ENCODE measurements at places on chromosomes 7 and 10.

GRCh38 chr10:4770801-4771553 lies 55.0 kb upstream of the AKR1E2 start:
- DNase-seq, result peak; percentile 99

DNA sequence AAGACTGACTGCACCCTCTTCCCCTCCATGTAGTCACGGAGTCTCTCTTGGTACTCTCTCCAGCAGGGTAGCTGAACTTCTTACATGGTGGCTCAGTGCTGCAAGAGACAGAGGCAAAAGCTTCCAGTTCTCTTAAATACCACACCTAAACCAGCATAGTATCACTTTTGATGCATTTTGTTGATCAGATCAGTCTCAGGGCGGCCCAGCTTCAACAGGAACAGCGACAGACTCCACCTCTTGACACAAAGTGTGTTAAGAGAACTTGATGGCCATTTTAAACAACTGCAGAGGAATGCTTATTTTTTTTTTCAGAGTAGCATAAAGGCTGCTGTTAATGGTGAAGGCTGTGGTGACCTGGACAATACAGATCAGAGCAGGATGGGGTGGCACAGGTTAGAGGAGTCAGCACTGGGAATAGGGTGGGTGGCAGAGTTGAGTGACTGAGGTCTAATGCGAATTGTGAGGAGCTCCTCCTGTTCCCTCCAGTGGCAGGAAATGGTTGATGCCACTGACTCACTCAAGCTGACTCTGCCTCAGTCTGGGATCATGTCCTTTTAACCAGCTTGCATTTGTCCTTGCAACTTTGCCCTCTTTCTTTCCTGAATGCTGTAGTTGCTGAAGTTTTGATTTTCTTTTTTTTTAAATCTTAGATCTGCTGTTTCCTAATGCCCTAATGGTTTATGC lies 17.3 kb downstream of the MGAM start:
- peak; percentile 24 for DNase-seq

GRCh38 chr7:47085491-47086275 lies 496.2 kb downstream of the TNS3 start:
- DNase-seq, result no peak

DNA sequence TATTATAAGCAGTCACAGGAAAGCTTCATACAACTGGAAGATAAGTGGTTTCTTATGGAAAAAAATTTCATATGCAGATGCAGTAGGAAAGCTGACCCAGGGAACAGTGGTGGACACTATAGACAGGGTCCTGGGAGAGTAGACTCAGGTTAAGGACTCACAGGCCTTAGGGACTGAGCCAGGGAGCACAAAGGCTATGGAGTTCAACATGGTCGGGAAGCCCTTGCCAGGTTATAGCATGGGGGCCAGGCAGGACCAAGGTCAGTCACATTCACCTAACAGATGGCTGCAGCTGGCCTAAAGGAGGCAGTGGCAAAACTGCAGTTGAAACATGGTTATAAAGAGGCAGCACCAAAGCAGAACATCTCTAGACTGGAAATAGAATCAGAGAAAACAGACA lies 54.9 kb upstream of the UNC5B start:
- no peak for DNase-seq

- no peak for DNase-seq
These were observed 21.0 kb downstream of the OPTN start for GRCh38 chr10:13120786-13121499.

- DNase-seq, result no peak
These were observed at the start of gene ABLIM1 for GRCh38 chr10:114658175-114658574. TSS of gene ABLIM1 (minus strand) at chr10:114658275. CDS start at chr10:114658200, 75 bp downstream.

DNA sequence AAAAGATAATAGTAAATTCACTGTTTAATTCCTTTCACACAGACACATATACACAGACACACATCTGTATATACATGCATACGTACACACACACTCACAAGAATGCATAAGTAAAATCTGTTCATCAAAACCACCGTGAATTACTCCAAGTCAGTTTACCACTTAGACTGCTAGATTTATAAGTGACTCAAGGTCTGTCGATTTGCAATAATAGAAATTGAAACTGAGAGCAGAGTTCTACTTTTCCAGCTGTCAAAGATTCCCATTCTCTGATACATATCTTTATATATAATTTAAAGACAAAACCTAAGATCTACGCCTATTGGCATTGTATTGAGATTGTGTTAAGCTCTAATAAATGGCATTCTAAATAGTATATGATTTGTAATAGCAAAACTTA lies 9.9 kb upstream of the HGF start:
- no peak for DNase-seq

DNA sequence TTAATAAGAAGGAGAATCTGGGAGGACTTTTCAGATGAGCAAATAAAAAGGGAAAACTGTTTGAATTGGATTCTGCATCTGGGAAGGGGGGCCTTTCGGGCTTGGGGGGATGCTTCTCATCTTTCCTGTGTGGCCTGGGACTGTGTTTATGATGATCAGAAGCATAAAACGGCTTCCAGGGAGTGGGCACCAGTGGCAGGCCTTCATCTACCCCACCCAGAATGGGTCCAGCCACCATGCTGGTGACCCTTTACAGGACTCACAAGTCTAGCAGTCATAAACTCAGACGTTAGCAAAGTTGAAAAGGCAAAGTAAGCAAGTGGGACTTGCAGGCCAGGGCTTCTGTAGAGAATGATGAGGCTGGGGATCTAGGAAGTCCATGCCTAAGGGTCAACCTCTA lies 198.3 kb upstream of the ZMIZ1 start:
- DNase-seq, result no peak

GRCh38 chr7:104150470-104150869 lies 57.3 kb downstream of the ORC5 start:
- DNase-seq, result no peak

DNA sequence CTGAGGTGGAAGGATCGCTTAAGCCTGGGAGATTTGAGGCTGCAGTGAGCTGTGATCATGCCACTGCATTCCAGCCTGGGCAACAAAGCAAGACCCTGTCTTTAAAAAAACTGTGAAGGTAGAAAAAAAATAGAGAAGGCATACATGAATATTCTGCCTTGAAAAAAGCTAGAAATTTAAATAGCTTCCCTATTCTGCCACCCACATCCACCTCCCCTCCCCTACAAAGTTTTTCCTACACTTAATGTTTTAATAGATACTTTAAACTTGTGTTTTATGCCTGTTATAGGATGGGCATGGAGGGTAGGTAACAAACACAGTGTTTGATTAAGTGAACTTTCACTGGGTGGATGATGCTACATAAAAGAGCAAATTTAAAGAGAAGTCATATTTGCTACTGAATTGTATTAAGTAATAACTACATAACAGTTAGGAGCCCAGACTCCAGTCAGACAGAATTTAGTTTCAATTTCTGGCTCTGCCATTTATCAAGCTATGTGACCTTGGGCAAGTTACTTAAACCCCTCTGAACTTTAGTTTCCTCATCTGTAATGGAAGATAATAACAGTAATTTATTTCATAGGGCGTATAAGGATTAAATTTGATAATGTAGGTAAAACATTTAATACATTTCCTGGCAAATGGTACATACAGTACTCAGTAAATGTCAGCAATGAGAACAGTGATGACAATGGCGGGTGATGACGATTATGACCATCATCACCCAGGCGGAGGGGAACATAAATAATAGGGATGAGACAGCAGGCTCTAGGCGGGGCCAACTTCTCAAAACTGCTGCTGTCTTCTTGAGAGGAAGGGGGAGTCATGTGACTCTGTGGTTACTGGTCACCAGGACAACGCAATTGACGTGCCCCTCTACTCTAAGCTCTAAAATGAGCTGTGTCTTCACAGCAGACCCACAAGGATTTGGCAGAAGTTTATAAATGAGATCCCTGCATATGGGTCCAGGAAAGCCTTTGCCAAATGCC lies 15.8 kb downstream of the DNMBP start:
- DNase-seq, result no peak

DNA sequence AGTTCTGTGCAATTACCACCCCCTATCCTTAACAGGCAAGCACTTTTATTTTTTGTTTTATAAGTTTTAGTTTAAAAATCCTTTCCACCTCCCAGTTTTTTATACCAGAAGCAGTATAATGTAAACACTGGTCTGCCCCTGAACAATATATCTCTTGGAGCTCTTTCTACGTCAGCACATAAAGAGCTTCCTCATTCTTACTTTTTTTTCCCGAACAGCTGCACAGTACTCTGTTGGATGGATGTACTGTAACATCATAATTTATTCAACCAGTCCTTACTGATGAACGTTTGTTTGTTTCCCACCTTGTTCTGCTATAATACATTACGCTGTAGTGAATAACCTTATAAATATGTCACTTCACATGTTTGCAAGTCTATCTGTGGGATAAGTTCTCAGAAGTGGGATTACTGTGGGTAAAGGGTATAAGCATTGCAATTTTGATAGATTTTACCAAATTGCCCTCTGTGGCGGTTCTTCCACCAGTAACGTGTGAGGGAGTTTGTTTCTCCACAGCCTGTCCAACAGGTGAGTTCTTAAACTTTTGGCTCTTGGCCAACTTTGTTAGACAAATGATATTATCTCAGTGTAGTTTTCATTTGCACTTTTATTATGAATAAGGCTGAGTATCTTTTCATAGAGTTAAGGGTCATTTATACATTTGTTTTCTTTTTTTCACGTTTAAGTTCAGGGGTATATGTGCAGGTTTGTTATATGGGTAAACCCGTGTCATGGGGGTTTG lies 32.8 kb downstream of the ADRA2A start:
- DNase-seq, result no peak

DNA sequence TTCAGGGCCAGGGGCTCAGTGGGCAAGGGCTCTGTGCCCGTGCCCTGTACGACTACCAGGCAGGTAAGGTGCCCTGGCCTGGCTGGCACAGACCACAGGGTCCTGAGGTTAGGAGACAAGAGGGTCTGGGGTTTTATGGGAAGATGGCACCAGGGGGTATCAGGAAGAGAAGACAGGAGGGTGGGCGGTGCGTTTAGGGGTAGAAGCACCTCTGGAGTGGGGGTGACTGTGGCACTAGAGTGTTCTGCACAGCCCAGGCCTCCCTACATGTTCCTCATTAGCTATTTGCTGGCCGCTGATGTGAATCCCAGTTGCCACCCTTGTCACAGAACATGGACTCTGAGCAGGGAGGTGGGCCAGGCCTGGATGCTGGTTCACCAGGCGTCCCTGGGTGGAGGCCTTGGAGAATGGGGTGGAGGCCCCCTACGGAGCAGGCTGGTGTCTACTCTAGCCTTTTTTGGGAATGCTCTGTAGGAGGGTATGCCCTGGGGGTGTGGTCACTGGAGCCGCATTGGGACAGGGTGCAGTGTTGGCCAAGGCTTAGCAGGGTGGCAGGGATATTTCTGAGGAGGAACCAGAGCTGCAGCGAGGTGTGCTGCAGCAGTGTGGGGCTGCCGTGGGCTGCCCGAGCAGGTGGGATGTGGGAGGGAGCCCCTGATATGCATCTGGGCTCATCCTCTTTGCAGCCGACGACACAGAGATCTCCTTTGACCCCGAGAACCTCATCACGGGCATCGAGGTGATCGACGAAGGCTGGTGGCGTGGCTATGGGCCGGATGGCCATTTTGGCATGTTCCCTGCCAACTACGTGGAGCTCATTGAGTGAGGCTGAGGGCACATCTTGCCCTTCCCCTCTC lies 5.0 kb downstream of the PGAM2 start:
- no peak for DNase-seq

DNA sequence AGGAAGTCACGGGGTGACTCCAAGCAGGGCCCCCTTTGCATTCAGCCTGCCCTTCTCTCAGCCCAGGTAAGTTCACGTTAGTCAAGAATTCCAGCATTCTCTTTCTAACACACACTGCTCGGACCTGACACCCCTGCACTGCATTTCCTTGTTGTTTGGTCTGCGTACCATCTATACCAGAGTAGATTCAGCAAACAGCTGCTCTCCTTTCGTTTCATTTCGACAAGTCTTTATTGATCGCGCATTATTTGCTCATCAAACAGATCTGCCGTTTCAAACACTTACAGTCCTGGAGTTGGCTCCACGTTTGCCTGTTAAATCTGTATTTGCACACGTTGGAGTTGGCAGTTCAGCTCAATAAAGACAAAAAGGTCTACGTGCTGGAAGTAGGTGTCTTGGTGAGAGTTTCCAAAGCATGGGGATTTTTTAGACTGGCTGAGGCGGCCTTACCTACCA lies 495.1 kb downstream of the RPS24 start:
- DNase-seq, result no peak

- DNase-seq, result no peak
These were observed 19.0 kb upstream of the CAPZA2 start for GRCh38 chr7:116843378-116843777.

DNA sequence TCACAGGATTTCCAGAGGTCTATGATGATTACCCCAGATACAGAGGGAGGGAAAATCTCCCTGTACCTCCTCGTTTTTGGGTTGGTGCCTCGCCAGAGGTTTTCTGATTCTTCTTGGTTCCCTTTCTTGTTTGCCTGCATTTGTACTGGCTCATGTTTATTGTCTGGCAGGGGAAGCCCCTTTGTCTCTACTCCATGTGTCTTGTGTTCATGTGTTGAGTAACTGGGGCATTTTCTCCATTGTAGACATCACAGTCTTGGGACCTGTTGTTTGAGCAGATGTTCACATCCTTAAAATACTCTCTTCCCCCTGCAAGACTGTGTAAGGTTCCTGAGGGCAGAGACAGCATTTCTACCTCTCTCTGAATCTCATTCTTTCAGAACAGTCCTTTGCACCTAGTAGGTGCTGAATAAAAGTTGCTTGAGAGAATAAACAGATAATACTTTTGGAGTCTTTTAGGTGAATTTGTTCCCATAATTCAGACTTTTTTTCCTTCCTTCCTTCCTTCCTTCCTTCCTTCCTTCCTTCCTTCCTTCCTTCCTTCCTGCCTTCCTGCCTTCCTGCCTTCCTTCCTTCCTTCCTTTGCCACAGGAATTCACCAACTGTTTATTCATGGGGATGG lies 25.1 kb downstream of the CDK14 start:
- DNase-seq, result no peak

GRCh38 chr7:11655163-11655562 lies 176.8 kb downstream of the THSD7A start:
- DNase-seq, result no peak

GRCh38 chr7:92460109-92460508 lies 12.8 kb downstream of the GATAD1 start:
- DNase-seq, result no peak

DNA sequence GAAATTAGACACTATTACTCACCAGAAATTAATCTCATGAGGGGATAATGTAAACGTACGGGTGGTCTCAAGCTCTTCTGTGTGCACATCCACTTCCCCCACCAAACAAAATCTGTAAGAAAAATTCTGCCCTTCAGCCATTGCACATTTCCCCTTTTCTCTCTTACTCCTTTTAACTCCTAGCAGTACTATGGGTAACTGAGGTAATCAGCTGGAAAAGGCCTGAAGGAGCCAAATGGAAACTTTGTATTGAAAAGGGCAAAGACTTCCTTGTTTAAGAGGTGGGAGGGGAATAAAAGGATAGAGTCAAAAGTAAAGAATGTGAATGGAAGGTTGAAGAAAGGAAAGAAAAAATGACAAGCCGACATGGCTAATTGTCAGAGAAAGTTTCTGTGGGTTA lies 273.8 kb downstream of the RNLS start:
- DNase-seq, result no peak

- DNase-seq, result peak; percentile 20
These were observed 6.9 kb downstream of the ATP5MF start for GRCh38 chr7:99459087-99459486.

GRCh38 chr7:118572604-118573003 lies 348.1 kb downstream of the ANKRD7 start:
- no peak for DNase-seq

GRCh38 chr10:114195079-114195478 lies 15.9 kb downstream of the TDRD1 start:
- no peak for DNase-seq

- DNase-seq, result no peak
These were observed 304.7 kb downstream of the BICC1 start for GRCh38 chr10:58817201-58817846.
